ENCODE measurements at places on chromosomes 6 and 20.

GRCh38 chr20:8304124-8304816 is 172.2 kb downstream of the PLCB1 start:
- no peak for DNase-seq

GRCh38 chr20:1964061-1964460 is 29.8 kb downstream of the PDYN start:
- DNase-seq = no peak

GRCh38 chr6:16514249-16514648 is 247.0 kb downstream of the ATXN1 start:
- DNase-seq = peak; percentile 18

- no peak for DNase-seq
These were observed 28.9 kb downstream of the ASIP start for GRCh38 chr20:34269996-34270627.

GRCh38 chr6:13261464-13261994 is 66.8 kb downstream of the TBC1D7 start:
- no peak for DNase-seq

DNA sequence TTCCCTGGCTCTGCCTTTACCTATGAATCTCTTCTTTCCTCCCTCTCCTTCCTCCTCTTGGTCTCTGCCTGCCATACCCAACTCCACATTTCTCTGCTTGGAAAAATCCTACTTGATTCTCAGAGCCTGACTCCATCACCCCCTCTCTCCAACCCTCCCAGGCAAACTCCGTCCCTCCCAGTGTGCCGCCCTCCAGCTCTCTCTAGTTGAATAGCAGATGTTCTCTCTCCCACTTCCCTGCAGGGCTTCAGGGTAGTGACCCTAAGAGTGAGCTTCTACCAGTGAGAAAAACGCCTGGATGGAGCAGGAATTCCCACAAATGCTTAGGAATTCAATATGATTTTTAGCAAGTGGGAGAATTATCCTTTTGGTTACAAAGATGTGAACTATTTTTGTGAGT is 141.6 kb downstream of the MTHFD1L start:
- DNase-seq = no peak

DNA sequence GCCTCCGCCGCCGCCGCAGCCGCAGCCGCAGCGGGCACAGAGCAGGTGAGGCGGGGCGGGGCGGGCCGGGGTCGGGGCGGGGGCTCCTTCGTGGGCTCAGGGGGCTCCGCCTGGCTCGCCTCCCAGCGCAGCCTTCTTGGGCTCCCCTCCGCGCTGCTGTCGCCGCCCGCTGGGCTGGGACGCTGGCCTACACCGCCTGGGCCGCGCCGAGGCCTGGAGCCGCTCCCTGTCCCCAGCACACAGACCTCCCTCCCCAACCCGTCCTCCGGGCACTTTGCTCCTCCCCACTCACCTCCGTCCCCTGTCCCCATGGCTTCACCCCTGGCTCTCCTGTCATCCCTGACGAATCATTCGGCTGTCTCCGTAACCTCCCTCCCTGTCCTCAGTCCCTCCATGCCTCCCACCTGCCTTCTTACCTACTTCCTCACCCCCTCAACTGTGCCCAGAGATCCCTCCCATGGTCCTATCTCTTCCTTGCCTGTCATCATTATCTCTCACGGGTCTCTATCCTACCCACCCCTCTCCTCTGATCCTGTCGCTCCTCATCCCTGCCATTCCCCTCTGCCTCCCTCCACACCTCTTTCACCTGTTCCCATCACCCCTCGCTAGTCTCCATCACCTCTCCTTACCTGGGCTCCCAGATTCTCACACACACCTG is 512 bp downstream of the TTBK1 start:
- DNase-seq = no peak

- DNase-seq = no peak
These were observed 111.8 kb downstream of the UBE3D start for GRCh38 chr6:82953871-82954270.

- no peak for DNase-seq
These were observed 145.0 kb downstream of the LRRC1 start for GRCh38 chr6:53939830-53940229.

Measured in activated naive CD4-positive, alpha-beta T cell treated with Interleukin-2 at 50 U/mL for 16 hours (primary cell).